ENCODE measurements at places on chromosomes 12 and 14.

- no peak for DNase-seq
Observed at GRCh38 chr12:111818340-111818739, 23.7 kb upstream of the MAPKAPK5 start.

GRCh38 chr12:26854031-26854390, 21.0 kb upstream of the ITPR2 start:
- no peak for DNase-seq

DNA sequence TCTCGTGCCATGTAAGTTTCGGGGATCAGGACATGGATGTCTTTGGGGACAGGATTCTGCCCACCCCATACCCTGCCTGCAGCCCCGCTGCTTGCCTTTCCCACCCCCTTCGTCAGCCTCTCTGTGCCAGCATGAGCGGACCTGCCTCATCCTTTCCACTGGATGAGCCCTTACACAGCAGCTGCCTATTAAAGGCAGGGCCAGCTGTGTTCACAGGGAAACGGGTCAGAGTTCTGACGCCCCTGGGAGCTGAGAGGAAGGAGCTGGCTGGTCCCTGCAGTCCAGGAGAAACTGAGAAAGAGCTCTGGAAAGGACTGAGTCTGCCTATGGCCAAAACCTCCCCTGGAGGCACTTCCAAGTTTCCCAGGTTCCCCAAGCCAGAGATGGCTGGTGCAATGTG, 83.5 kb upstream of the NCOR2 start:
- DNase-seq = no peak

DNA sequence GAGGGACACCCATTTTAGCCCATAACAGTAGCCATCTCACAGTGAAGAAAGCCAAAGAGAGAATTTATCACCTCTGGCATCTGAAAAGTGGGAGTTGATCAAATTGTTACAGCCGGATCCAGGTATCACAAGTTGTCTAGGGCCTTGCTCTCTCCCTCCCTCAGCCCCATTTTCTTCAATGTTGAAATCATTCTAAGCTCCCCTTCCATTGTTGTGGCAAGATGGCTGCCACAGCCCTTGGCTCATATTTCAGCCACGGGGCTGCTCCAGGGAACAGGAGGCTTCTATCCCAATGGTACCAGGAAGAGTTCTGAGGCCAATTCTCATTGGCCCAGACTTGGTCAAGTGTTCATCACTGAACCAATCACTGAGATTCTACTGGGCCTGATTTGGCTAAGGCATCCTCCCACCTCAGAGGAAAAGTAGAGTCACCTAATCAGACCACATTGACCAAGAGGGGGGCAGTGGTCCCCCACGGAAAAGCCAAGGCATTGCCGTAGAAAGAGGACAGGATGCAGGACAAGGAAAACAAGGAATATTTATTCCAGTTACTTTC, 106.2 kb downstream of the GPATCH2L start:
- no peak for DNase-seq

DNA sequence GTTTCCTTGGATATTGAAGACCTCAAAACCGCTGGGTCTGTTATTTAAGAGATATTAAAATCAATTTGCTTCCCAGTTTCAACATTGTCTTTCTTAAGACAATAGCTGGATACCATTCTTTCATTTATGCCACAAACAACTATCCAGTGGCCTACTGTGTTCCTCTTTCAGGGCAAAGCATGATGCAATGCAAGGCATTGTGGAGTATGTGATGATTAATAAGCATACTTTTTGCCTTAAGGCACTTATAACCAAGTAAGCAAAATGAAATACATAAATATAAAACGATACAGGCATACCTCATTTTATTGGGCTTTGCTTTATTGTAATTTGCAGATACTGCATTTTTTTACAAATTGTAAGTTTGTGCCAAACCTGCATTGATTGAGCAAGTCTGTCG, 45.5 kb downstream of the SCN8A start:
- DNase-seq = no peak

GRCh38 chr12:49890096-49890461, 13.6 kb downstream of the FAIM2 start:
- no peak for DNase-seq

DNA sequence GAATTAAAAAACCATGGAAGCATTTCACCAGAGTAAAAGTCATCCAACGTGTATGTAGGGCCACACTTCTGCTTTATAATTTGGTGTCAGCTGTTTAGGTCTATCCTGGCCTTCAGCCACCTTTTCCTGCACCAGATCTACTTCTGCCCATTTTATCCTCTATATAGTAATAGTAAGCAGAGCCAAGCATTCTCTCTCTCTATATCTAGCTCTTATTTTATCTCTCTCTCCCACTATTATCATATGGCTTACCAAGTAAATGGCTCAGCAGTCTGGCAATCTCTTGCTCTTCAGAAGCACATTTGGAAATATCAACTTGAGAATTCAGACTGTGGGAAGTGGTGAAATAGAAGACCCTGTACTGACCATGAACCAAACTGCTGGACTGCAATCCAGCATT, 84.1 kb upstream of the FKBP4 start:
- no peak for DNase-seq

Data from activated naive CD8-positive, alpha-beta T cell treated with anti-CD3 and anti-CD28 coated beads, Interleukin-2, amount 50 U/mL, for 16 hours (primary cell).